T-helper 2 cell (primary cell): ENCODE measurements at places on chromosomes 13 and 19.
A peak's percentile ranks its signal among the peaks of the same experiment; 100 is the strongest.

DNA sequence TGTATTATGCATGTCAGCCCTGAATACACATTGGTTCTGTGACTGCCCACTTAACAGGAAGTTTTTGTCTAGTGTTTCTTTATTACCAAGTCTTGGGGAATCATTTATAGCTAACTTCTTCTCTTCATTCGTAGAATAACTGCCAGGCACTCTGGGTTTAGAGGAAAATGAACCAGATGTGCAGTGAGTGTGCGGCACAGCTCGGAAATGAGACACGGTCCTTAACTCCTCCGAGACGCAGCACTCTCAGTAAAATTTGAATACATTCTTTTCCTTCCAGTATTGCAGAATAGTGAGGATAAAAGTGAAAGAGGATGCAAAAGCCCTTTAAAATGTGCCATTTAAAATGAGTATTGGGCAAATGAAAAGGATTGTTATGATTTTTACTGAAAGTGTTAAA lies 29.2 kb downstream of the ATP8A2 start:
- DNase-seq: no peak

DNA sequence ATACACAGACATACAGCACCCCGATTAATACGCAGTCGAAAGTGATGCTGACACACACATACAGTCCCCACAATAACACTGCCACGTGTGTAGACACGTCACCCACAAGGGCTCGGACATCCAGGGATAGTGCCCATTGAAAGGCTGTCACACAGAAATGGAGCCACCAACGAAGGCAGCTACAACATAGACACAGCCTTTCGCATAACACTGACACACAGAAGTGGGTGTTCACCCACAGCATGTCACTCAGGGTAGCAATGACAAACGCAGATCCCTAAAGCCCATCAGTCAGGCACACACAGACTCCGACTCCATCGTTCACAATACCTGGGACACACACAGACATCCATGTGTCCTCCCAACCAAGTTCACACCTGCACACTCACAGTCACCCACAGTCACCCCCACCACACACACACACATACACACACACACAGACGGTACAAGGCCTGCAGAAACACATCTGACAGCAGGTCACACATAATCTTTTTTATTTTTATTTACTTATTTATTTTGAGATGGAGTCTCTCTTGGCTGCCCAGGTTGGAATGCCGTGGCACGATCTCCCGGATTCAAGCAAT lies 10.4 kb upstream of the NANOS3 start:
- DNase-seq: no peak

GRCh38 chr19:42396381-42397262 lies 6.5 kb upstream of the CNFN start:
- peak; percentile 71 for DNase-seq

GRCh38 chr13:20778311-20778710 lies 4.5 kb upstream of the EEF1AKMT1 start:
- no peak for DNase-seq

DNA sequence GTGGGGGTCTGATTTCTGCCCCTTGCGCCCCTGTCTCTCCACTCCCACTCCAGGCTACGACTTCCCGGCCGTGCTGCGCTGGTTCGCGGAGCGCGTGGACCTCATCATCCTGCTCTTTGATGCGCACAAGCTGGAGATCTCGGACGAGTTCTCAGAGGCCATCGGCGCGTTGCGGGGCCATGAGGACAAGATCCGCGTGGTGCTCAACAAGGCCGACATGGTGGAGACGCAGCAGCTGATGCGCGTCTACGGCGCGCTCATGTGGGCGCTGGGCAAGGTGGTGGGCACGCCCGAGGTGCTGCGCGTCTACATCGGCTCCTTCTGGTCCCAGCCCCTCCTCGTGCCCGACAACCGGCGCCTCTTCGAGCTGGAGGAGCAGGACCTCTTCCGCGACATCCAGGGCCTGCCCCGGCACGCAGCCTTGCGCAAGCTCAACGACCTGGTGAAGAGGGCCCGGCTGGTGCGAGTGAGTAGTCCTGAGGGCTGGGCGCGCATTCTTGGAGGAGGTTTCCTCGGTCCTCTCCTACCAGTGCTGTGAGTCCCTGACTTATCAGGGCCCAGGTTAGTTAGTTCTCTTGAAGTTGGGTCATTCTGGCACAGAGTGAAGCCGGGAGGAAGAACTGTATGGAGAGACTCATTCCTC lies 12.7 kb downstream of the EHD2 start:
- no peak for DNase-seq

- DNase-seq: no peak
Observed at GRCh38 chr19:35265900-35266519, 2.8 kb upstream of the USF2 start.

- DNase-seq: no peak
Observed at GRCh38 chr13:27168906-27169657, 2.5 kb downstream of the USP12 start.

DNA sequence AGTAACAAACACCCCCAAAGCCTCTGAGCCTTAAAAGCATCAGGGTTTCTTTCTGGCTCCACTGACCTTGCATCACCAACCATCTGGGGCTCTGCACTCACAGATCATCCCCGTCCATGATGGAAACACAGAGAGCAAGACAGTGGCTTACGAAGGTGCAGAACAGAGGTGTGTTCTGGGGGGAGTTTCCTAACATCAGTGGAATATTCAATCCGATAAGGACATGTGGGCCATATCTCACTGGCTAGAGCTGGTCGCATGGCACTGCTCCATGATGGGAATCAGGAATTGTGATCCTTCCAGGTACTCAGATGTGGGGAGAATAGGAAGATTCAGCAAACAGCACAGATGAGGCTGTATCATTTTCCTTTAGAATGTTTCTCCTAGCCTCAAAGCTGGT lies 457.2 kb downstream of the IRS2 start:
- DNase-seq: no peak

GRCh38 chr19:51375504-51376221 lies 3.2 kb upstream of the NKG7 start:
- DNase-seq: peak; percentile 59

GRCh38 chr13:30934381-30934780 lies 1.9 kb downstream of the TEX26 start:
- DNase-seq: no peak

- no peak for DNase-seq
Observed at GRCh38 chr13:51600703-51601102, 16.4 kb downstream of the WDFY2 start.

- no peak for DNase-seq
Observed at GRCh38 chr19:5215431-5215830, 125.2 kb downstream of the PTPRS start.

DNA sequence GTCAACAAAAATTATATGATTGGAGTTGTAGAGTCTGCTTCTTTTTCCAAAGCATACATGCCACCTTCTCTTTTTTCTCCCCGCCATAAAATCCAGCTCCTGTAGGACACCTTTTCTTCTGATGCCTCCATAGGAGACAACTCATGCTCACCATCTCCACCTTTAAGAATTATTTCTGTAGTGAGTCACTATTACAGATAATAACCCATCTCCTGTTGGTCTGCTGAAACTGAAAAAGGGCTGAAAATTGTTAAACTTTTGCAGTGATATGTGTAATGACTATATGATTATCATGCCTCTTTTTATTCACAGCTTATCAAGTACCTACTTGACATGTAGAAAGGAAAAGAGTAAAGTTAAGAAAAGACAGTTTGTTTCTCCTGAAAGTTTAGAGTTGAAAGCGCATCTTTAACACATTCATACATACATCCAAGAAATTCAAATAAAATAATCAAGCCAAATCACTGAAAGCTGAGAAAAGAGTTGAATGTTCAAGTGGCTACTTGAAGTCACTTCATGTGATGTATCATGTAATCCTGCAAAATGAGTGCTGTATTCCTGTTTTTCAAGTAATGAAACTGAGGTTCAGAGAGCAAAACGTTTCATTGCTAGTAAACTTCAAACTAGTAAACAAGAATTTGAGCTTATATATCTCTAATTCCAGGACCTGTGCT lies 35.5 kb upstream of the LPAR6 start:
- DNase-seq: no peak

DNA sequence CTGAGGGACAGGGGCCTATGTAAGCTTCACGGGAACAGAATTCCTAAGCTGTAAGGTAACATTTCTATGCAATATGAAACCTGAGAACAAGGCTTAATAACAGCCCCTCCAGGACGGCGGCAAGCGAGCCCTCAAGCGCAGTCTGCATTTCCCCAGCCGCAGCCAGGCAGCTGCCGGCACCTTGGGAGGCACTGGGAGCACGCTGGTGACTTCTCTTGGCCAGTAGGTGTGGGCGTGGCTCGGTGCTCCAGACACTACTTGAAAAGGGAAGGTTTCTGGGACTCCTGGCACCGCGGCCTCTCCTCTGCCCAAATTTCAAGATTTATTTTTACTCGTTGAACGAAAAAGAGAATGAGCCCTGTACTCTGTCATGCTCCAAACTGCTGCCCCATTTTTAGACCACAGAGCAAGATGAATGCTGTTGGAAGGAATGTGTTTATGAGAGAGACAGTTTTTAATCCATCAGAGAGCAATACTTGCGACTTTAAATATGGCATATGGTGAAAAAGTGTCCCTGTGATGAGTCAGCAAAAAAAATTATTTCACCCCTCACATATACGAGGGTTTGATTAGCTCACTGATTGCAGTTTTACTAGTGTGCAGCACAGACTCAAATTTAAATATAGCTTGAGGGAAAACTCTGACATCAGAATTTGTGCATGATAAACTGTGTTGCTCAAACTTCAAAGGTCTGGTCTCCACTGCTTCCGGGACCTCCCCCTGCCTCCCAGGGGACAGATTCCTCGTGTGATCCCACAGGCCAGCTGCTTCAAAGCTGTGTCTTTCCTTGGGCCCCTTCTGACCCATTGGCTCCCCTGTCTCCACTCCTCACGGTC lies 81.2 kb downstream of the COL4A2 start:
- DNase-seq: no peak

DNA sequence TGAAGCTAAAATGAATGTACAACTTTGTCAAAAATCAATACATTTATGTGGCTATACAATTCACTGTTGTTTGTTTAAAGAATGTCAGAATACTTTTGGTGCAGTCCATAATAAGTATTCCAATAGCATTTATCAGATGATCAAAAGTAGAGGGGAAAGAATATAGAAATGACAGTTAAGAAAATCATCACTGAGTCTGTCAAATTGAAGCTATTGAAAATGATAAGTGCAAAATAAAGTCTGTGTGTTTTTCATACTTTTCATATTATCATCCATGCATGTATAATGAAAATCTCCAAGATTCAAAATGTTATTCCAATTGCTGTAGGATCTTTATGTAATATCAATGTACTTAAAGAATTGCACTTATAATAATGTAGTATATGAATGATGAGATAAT lies 93.3 kb upstream of the ATXN8OS start:
- no peak for DNase-seq

GRCh38 chr19:32352241-32352630 lies 6.8 kb downstream of the ZNF507 start:
- DNase-seq: no peak

DNA sequence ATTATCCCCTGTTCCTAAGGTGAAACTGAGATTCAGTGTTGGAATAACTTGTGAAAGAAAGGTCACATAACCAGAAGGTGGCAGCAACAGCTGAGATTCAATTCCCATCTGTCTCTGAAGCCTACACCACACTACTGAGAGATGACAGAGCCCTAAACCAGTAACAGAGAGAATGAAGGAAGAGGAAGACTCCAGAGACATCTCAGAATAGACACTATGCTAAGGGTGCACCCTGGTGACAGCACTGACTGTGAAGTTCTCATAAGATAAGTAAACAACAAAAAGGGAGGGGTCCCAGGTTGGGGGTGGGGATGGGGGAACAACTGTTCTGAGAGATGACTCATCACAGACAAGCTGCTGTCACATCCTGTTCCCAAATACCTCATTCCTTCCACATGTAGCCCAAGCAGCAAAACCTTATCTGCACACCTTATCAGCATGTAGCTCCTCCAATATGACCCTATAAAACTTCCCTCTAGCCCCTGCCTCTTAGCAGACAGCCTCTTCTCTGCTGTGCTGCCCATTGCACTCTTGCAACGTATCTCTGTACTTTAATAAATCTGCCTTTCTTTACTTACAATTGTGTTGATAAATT lies 46.5 kb downstream of the UTP14C start:
- no peak for DNase-seq

DNA sequence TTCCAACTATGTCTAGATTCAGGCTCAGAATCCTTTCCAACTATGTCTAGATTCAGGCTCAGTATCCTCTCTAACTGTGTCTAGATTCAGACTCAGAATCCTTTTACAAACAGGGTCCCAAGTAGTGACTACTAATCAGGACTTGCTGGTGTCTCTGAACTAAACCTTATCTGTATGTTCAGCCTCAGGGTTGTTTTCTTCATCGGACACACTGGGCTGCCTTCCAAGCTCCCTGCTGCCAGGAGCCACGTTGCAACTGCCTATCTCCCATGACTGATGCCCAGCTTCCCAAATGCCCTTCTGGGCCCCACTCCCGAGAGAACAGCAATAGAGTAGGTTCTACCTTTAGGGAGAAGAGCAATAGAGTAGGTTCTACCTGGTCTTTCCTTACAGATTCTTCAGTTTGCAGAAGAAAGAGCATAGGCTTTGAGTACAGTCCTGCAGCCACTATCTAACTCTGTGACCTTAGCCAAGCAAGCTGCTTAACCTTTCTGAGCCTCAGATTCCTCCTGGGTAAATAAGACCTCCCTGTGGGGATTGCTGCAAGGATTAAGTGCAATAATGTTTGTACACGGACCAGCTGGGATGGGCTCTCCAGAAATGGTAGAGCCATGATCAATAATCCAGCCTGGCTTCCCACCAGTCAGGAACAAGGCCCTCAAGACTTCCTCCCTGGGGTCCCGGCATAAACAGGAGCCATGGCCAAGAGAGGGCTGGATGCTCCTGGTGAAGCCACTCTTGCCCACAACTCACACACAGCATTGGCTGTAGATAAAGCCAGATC lies 61.5 kb downstream of the ZIC5 start:
- DNase-seq: no peak

- no peak for DNase-seq
Observed at GRCh38 chr19:44725684-44726083, 22.8 kb upstream of the BCL3 start.

- DNase-seq: peak; percentile 68
Observed at GRCh38 chr19:16247353-16248182, 49.9 kb downstream of the AP1M1 start.

- no peak for DNase-seq
Observed at GRCh38 chr13:52405767-52406494, at the start of gene THSD1. TSS of gene THSD1 (minus strand) at chr13:52406172. CDS start at chr13:52402600, 3,572 bp downstream.

GRCh38 chr19:16375157-16375935 lies 50.7 kb downstream of the KLF2 start:
- no peak for DNase-seq

GRCh38 chr13:59641817-59642216 lies 521.9 kb downstream of the DIAPH3 start:
- DNase-seq: no peak

DNA sequence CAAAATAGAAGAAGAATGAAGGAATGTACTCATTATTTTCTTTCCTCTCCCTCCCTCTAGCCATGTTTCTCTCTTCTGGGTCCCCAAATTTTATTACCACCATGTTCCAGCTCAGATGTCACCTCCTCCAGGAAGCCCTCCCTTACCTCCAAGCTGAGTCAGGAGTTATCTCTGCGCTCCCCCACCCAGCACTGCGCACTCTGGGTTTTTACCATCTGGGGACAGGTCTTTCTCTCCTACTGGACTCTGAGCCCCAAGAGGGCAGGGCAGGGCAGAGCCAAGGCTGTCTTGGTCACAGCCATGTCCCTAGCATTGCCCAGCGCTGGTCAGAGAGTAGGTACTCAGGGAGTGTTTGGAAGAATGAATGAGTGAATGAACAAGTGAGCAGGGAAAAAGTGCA lies 2.9 kb downstream of the GNG8 start:
- no peak for DNase-seq

GRCh38 chr19:7871437-7872305 lies 2.5 kb downstream of the PRR36 start:
- peak; percentile 84 for DNase-seq
